ENCODE measurements at places on chromosomes 1 and 21.

DNA sequence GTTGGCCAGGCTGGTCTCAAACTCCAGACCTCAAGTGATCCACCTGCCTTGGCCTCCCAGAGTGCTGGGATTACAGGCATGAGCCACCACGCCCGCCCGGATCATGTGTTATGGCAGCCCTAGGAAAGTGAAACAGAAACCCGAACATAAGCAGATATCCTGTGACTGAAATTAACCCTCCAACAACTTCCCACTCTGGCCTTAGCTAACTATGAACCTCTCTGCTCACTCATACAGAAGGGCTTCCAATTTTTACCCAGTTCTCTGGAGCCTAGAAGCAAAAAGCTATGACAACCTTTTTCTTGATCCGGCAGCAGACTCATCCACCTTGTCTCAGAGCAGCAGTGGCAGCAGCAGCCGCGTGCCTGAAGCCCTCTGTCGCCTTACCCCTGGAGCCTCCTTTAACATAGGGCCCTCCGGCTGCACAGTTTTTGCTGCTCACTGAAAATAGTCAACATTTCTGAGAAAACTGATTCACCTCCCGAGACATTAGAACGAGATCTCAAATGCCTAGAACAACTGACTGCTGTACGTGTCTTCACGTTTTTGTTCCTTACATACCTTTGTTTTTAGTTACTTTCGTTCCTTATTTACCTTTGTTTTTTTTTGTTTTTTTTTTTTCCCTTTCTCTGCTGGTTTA is 9.3 kb downstream of the CBR1 start:
- DNase-seq, result peak; percentile 47

DNA sequence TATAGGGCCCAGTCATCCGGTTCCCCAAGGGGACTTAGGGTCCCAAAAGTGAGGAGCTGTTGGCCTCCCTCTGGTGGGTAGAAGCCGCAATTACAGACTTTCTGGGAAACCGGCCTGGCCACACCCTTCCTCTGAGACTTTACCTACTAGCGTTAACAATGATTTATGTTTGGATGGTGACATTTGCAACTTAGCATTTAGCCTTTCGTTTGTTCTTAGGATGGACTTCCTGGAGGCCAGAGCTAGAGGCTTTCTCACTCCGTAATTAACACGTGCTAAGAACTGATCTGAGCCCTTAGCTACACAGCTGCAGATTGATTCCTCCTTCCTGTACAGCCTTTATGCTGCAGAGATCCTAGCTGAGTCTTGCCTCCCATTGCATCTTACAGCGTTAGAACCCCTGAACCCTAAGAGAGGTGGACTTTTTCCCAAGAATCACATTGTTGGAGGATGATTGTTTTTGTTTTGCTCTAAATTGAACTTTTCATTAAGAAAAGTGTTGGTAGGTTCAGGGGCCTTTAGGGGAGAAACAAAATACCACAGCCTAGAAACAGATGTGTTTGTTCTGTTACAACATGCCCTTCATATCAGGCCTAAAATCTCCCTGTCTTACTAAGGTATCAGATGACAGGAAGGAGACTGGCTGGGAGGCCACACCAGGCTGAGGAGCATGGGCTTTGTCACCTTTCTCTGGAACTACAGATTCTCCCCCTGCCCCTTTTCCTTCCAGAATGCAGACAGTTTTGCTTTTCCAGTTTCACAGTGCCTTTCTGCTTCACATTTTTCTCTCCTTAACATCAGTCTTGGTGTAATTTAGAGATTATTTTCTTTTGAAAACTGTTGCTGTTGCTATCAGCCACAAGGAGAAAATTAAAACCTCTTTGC is 1.9 kb downstream of the S100A11 start:
- DNase-seq, result peak; percentile 71

DNA sequence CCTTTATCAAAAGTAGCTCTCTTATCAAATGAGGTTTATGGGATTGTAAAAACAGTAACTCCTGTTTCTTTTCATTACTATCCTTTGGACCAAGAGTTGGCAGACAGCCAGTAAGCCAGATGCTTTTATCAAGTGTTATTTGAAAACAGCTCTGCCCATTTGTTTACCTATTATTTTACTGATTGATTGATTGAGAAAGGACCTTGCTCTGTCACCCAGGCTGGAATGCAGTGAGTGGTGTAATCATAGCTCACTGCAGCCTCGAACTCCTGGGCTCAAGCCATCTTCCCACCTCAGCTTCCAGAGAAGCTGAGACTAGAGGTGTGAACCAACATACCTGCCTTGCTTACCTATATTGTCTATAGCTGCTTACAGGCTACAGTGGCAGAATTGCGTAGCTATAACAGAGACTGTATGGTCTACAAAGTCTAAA is 3.6 kb downstream of the PRKAB2 start:
- DNase-seq, result no peak

- DNase-seq, result no peak
These were observed 8.8 kb downstream of the SMCP start for GRCh38 chr1:152886758-152887409.

DNA sequence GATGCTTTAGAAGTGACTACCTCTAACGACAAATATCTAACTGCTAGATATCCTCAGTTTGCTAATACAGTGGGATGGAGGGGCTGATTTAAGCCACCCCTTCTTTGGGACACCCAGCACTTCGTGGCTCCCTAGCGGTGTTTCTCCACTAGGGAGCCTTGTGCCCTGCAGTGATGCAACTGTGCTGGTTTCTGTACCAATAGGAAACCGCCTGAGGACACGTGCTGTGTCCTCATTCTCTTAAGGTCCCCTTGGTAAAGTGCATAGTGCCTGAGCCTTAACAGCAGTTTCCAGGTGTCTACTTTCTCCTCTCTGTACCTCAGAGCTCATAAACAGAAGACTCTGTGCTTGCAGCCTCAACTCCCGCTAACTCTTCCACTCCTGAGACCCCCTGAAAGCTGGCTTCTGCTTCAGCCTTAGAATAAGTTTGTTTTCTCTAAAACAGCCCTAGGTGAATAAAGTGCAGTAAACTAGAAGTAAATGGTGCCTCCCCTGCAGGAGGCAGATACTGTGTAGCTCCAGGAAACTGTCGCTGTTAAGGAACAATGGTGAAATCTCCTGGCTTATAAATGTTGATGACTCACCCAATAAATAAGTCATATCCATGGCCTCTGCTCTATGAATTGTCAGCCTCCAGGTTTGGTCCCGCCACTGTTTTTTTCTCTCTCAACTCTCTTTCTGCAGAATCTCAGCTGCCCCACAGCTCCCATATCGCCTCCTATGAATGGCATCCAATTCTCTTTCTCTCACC is 130.4 kb downstream of the AK5 start:
- DNase-seq, result no peak

DNA sequence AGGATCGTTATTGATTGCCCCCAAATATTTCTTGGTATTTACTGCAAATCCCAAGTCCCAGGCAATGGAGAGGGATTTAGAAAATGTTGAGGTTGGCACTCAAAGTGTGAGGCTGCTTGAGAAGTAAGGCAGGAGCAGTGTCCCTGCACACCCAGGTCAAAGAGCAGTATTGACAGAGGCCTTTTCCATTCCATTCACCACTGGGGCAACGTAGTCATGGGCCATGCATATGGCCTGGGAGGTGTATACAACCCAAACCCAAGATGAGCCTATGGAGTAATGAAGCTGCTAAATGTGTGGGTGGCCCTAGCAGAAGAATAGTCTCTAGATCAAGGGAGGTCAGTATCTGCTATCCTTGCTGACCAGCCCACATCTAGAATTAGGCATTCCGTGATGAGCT is 245.6 kb downstream of the FOXD2 start:
- DNase-seq, result no peak

GRCh38 chr1:244052016-244052727 is 1.1 kb downstream of the ZBTB18 start:
- no peak for DNase-seq

GRCh38 chr1:167722152-167722869 is 529 bp downstream of the MPZL1 start:
- DNase-seq, result no peak

DNA sequence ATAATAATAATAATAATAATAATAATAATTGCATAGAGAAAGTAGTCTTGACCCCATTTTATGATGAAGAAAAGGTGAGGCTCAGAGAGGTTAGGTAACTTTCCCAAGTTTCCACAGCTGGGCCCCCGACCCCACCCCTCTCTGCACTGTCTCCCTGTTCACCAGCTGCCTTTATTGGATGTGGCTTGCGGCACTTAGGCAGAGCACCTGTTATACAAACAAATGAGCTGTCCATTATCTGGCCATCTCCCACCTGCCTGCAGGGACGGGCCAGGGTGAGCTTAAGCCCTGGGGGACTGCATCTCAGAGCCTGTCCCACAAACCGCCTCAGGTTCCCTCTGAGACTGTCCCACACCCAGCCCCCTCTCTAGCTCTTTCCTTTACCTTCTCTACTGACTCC is 10.1 kb upstream of the EFNA1 start:
- DNase-seq, result no peak

DNA sequence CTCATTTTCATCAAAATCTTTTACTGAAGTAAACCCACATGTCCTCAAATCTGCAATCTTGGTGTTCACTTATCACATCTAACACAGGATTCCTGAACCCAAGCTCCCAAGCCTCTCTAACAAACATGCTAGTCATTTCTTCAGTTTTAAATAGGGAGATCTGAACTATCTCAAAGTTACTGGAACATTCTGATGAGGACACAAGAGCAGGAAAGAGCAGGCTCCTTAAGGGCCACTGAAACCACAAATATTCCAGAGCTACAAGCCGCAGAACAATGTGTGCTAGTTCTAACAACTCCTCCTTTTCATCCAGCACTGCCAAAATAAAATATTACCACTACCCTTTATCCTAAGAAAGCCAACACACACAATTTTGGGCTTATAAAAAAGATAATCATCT is 38.9 kb downstream of the WARS2 start:
- no peak for DNase-seq

GRCh38 chr1:10733474-10734366 is 62.7 kb downstream of the CASZ1 start:
- DNase-seq, result peak; percentile 85

DNA sequence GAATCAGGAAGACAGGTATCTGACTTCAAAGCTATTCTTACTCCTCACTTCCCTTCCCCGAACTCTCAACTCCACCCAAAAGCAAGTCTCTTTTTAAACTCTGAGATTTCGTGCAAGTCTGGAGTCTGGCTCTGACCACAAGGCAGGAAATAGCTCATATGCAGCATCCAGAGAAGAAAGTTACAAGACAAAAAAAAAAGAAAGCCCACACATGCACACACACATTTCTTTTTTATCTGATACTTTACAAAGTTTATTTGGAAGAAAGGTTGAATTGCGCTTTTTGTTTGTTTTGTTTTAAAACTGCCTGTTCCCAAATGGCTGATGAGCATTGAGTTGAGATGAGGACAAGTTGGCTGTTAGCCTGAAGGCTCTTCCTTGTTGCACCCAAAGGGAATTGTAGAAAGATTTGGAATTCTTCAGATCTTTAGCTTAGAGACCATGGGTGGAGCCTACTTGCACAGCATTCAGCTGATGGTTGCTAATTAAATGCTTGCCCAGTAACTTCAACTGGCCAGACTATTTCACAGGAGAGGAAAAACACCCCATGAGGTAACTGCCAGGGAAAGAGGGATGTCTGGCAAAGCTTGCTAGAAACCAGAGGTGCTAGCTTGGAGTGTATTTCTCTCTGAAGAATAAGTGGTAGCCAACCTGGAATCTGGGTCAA is 490.3 kb downstream of the TTLL7 start:
- peak; percentile 7 for DNase-seq

DNA sequence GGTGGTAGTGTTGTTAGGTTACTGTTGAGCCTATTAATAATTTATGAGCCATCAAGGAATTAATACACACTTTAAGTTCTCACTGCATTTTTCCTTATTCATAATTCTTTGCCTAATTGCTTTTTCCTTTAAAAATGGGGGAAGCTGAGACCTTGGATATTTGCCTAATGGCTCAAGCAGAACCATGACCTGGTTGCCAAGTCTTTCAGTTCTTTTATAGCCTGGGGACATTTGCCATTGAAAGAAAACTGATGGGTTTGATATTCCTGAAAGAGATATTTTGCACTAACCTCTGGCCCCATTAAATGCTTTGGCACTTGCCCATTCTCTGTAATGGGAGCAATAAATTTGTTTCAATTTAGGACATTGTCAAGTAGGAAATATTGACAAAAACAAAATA is 18.5 kb upstream of the LRRC53 start:
- DNase-seq, result no peak

GRCh38 chr1:94130851-94131595 is 10.1 kb upstream of the ABCA4 start:
- DNase-seq, result no peak

DNA sequence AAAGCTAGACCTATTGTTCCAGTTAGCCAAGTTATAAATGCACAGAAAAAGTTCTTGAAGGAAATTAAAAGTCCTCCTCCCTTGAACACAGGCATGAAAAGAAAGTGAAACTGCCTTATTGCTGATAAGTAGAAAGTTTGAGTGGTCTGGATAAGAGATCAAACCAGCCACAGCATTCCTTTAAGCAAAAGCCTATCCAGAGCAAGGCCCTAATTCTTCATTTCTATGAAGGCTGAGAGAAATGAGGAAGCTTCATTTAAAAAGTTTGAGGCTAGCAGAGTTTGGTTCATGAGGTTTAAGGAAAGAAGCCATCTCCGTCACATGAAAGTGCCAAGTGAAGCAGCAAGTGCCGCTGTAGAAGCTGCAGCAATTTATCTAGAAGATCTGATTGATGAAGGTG is 2.7 kb upstream of the SSX2IP start:
- no peak for DNase-seq

DNA sequence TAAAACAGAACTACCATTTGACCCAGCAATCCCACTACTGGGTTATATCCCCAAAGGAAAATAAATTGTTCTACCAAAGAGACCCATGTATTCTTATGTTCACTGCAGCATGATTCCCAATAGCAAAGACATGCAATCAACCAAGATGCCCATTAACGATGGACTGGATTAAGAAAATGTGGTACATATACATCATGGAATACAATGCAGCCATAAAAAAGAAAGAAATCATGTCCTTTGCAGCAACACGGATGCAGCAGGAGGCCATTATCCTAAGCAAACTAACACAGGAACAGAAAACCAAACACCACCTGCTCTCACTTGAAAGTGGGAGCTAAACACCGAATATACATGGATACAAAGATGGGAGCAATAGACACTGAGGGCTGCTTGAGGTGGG is 44.2 kb downstream of the SLC35D1 start:
- no peak for DNase-seq

GRCh38 chr1:2300004-2300771 is 72.1 kb downstream of the SKI start:
- DNase-seq, result peak; percentile 93

- no peak for DNase-seq
These were observed 1.7 kb upstream of the KRTAP11-1 start for GRCh38 chr21:30882866-30883597.

DNA sequence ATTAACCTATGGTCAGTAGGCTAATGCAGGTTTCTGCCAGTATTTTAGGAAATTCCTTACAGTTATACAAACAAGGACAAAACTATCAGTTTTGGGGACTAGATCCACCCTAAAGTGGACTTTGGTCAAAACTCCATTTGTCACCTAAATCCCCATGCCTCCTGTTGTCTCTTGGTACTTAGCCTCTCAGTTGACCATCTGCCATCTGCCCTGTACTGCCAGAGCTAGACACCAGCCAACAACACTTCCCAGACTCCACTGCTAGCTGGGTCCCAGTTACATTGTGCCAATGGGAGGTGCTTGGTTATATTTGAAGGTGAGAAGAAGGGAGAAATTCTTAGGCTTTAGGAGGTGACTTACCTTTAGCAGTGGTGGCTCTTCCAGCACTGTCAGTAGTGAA is 17.0 kb upstream of the BSDC1 start:
- no peak for DNase-seq

Data from GM13976 (cell line).